NK-92 treated with Interleukin-12 subunit alpha and Interleukin-12 subunit beta, amount 100 ng/mL, for 24 hours (cell line): ENCODE measurements at places on chromosomes 13 and 19.

- no peak for DNase-seq
Observed at GRCh38 chr19:21087871-21088270, 5.9 kb downstream of the ZNF714 start.

DNA sequence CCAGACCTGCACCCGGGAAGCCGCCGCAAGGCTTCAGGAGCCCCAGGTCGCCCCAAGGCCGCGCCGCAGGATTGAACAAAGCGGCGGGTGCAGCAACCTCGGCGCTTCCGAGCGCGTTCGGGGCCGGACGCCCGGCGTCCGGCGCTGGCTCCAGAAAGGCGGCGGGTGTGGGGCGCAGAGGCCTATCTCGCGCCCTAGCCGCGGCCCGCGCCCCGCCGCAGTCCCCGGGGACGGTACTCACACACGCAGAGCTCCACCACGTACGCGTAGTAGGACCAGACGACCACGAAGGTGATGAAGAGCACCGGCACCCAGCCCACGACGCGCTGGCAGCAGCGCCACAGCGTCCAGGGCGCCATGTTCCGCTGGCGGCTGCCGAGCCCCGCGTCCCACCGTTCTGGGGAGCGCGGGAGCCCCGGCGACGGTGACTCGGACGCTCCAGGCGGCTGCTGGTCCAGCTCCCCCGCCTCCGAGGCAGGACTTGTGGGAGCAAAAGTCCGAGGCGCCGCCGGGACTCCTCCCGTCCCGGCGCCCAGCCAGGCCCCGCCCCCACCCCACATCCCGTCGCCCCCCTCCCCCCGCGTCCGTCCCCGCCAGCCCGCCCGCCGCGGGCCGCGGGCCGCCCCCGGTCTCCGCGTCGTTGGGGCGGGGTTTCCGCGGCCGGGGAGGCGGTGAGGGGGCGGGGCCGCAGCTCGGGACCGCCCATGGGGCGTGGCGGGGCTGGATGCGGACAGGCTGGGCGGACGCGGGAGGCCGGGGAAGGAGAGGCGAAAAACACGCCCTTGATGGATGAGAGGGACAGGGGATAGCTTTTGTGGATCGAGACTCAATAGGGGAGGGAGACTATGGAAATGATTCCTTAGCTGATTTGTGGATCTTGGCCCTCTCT is at the start of gene ZDHHC20:
Gene ZDHHC20 (minus strand): TSS at position 491 of the 889 bp plus-strand sequence. CDS start 132 bp downstream, at position 359.
- DNase-seq = peak; percentile 79

GRCh38 chr19:50204811-50205675 is 1.6 kb downstream of the MYH14 start:
- DNase-seq = no peak

GRCh38 chr19:18340990-18341868 is 831 bp downstream of the PGPEP1 start:
- peak; percentile 76 for DNase-seq

DNA sequence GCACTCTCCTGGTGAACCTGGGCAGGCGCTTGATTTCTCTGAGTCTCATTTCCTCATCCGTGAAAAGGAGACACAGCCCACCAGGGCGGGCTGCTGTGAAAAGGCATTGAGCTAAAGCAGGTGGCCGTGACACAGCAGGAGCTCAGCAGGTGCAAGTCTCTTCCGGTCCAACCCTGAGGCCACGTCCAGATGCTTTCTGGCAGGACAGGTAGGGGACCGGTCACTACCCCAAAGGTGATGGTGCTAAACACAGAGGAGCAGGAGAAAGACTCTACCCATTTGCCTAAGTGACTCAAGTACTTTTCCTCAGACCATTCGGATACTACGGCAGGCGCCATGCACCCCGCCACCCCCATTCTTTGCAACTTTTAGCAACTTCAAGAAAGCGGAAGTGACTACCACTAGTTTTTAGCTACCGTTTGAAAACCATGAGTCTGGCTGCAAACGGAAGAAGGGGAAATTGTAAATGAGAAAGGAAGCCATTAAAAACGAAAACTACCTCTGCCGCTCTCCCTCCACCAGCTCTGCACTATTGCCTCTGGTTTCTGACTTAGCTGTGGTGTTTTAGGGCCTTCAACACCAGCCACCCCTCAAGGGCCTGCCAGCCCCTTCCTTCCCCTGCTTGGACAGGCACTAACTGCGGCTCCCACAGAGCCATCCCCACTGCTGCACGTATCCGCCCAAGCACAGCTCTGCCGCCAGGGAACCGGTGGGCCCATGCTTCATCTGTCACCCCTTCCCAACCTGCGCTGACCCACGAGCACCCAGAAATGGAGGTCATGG is 4.8 kb downstream of the PPP6R1 start:
- DNase-seq = peak; percentile 39

GRCh38 chr13:111216166-111216960 is 101.3 kb downstream of the ARHGEF7 start:
- DNase-seq = no peak

DNA sequence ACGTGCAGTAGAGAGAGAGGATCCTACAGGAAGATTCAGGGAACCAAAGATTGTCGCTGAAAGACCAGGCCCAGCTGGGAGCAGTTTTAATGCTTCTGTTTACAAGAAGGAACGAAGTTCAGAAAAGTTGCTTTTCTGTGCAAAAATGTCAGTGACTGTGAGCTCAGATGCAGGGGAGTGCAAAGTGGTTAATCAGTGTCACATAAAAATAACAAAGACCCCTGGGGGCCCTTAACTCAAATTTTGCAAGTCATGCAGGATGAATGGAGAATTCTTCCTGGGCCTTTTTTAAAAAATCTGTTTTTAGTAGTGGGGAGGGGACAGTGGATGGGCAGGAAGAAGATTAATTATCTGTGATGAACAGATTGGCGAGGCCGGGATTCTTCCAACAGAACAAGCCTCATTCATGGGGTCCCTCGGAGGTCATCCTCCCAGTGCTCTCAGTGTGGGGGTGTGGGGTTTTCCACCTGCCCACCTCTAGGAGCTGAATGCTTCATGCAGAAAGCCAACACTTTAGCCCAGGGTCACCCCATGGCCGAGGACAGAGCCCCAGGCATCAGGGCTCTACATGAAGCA is 167.2 kb downstream of the UQCRFS1 start:
- no peak for DNase-seq

GRCh38 chr13:51818781-51819511 is 15.0 kb upstream of the DHRS12 start:
- no peak for DNase-seq

GRCh38 chr19:19300613-19301012 is 19.7 kb downstream of the SUGP1 start:
- DNase-seq = no peak

DNA sequence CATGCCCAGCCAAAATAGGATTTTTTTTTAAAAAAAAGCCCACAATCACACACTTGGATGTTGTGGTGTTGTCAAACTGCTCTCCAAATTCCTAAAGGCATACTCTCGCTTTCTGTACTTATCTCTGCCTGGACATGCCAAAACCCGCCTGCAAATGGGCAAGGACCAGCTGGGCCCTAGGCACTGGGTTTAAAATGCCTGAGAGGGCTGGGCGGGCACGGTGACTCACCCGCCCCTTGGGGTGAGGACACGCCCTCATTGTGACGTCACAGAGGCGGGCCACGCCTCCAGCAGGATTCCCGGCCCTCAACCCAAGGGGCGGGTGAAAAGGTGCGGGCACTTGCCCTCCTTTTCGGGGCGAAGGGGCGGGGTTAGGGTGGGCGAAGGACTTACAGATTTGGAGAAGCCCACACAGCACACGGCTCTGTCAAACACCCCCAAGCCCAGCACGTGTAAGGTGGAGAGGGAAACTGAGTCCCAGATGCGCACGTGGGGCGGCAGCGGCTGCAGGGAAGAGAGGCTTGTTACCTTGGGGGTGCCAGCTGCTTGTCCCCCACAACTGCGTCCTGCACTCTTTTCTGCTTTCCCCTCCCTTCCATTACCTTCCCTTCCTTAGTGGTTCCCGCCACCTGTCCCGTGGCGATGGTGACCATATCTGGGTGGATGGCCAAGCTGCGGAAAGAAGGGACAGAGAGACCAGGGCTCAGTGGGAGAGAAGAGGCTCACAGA is 6.6 kb downstream of the EML2 start:
- no peak for DNase-seq

- no peak for DNase-seq
Observed at GRCh38 chr19:46413262-46414031, at the start of gene CCDC8. TSS of gene CCDC8 (minus strand) at chr19:46413564. CDS start at chr19:46412810, 754 bp downstream.

DNA sequence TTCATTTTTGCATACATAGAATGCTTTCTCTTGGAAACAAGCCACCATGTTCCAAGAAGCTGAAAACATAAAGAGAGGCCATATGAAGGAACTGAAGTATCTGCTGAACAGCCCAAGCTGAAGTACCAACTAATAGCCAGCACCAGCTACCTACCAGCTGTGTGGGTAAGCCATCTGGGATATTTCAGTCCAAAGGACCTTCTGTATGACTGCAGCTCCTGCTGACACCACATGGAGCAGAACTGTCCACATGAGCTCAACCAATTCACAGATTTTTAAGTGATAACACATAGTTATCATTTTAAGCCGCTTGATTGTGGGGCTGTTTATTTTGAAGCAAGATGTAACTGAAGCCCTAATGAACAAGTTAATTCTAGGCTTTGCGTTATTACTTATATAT is 621.1 kb upstream of the KLHL1 start:
- DNase-seq = no peak

GRCh38 chr13:74251778-74252519 is 117.7 kb upstream of the KLF12 start:
- no peak for DNase-seq

DNA sequence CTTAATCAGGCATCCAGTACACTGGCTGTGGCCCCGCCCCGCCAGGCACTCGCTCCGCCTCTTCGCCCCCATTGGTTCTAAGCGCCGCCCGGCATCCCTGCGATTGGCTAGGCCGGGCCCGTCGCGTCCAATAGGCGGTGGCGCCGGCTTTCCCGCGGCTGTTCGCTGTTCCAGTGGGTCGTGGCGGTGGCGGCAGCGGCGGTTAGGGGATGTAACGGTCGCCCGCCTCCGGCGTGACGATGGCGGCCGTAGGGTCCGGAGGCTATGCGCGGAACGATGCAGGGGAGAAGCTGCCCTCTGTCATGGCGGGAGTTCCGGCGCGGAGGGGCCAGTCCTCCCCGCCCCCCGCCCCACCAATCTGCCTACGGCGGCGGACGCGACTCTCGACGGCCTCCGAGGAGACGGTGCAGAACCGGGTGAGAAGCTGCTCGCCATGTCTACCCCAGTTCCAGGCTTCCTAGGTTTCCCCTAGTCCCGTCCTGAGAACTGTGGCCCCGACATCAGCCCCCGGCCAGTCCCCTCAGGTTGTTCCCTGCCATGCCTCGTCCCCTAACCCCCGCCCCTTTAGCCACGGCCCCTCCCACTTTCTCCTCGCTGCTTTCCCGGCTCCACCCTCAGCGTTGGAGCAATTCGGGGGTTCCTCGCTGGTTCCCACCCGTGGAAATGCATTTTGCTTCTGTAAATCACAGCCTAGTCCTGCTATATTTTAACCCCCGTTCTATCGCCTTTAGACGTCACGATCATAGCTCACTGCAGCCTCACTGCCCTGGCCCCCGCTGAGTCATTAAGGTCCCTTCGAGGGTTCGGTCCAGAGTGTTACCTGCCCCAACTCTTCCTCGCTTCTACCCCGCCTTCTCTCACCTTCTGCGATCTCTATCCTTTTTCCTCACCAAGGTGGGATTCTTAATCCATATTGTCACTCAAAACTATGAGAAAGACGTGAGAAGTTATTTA is at the start of gene WDR62:
Gene WDR62 (plus strand): TSS at position 165 of the 954 bp plus-strand sequence. CDS start 75 bp downstream, at position 240.
- peak; percentile 94 for DNase-seq

- DNase-seq = no peak
Observed at GRCh38 chr13:58893396-58893795, 1261.9 kb downstream of the PCDH17 start.

- DNase-seq = no peak
Observed at GRCh38 chr13:60655256-60655655, 258.2 kb downstream of the TDRD3 start.

- no peak for DNase-seq
Observed at GRCh38 chr19:609004-609346, 19.3 kb downstream of the HCN2 start.

GRCh38 chr19:34172661-34173192 is 423 bp downstream of the LSM14A start:
- DNase-seq = peak; percentile 43

DNA sequence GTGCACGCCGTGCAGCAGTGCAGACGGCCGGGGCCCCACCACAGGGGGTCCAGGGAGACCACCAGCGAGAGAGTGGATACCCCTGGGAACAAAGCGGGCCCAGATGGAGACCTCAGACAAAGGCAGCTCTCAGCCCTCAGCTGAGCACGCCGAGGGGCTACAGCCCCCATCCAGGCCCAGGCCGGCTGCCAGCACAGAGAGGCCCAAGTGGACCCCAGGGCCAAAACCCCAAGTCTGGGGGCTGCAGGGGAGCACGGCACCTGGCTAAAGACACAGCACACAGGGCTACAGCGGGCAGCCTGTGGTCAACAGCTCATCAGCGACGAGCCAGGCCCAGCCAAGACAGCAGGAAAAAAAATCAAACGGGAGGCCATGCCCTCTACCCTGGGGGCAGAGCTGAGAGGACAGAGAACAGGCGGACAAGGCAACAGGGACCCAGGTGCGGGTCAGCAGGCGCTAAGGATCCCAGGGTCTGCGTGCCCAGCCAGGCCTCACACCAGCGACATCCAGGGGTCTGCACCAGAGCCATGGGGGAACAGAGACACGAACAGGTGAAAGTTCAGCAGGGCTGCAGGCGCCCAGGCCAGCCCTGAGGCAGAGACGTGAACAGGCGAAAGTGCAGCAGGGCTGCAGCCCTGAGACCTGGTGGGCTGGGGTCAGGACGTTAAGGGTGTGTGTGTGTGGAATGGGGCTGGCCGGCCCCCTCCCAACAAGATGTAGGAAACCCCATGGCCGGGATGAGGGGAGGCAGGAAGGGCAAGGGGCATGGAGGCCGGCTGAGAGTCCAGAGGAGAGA is 34.3 kb downstream of the RASA3 start:
- no peak for DNase-seq

- no peak for DNase-seq
Observed at GRCh38 chr13:35599384-35599783, 122.9 kb upstream of the MAB21L1 start.

DNA sequence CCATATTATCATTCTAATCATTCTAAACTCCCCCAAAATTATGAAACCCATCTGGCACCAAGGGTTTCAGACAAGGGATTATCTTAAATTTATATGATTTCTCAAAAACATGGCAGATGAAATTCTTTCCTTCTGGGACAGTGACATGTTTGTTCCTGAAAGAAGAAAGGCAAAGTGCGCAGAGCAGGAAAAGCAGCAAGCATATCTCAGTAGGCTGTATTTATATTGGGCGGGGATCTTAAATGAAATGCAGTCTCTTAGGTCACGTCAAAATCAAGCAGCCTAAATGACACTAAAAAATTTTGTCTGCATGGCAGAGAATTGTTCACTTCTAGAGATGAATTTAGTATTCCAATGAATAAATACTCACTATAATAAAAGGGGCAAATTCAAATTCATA is 49.3 kb downstream of the RCBTB2 start:
- no peak for DNase-seq
